ENCODE measurements at places on chromosomes 11 and 22.

DNA sequence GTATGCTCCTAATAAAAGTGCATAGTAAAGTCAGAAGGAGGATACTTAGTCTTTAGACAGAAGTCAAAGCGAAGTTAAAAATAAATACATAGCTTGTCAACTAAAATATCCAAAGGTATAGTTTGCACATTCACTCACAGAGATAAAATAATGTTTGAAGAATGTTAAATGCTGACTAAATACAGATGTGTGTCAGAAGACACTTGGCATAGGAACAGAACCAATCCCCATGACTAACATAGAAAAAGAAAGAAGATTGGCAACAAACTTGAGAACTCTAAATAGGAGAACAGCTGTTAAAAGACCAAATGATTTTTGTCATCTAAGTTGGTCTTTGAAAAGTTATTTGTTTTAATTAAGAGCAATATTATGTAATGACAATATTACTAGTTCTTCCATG, 1172.1 kb upstream of the RAG2 start:
- no peak for DNase-seq

GRCh38 chr11:130549393-130549999, 101.1 kb downstream of the ADAMTS15 start:
- no peak for DNase-seq

DNA sequence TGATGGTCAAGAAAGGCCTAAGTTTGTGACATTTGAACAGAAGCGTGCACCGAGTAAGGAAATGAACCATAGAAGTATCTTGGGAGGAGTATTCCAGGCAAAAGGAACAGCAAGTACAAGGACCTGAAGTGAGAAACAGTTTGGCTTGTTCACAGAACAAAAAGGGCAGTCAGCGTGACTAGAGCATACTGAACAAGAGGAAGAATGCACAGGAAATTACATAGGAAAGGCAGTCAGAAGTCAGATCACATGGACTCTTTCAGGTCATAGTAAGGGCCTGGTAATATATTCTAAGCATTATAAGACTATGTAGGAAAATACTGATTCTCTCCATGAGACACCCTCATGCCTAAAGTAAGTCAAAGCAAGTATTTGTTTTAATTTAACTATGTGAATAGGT, 52.3 kb upstream of the GAB2 start:
- DNase-seq, result no peak

GRCh38 chr11:93904716-93905115, 54.3 kb upstream of the VSTM5 start:
- DNase-seq, result no peak

DNA sequence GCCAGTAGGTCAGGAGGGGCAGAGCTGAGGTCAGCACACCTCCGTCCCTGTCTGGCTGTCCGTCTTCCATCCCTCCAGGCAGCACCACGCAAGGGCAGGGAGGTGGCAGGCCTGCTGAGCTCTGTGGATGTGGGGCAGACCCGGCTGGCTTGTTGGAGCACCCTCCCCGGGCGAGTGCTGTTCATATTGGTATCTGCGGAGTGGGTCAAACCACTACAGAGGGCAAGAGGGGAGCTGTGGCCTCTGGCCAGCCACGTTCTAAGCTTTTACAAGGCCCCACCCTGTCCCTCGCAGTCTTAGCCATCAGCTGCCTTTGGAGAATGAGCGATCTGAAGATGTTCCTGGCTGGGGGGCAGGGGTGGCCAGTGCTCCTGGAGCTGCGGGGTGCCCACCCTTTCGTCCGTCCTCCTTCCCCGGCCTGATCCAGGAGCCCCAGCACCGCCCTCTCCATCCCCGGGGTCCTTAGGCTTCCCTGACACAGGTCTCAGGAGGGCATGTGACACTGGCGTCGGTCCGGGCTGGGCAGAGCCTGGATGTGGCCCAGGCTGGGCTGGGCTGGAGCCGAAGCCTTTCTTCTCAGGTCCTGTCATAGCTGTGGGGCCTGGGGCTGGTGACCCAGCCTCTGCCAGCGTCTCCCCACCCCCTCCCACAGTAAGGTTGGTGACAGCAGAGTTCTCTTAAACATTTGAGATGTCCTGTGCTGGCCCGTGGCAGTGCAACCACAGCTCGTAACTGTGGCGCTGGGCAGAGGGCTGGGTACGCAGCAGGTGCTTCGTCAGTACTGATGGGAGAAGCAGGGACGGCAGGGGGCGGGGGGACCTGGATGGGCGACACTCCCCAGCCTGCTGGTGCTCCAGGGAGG, 31.7 kb upstream of the GRAMD4 start:
- DNase-seq, result no peak

- no peak for DNase-seq
Measured at GRCh38 chr11:57335023-57335342, 709 bp downstream of the SSRP1 start.

Measured in skin of body (tissue), 3 donors.